Activated gamma-delta T cell treated with anti-CD3 and anti-CD28 coated beads, Interleukin-2, amount 50 U/mL, for 16 hours (primary cell): ENCODE measurements at places on chromosomes 6 and 20.
A peak's percentile ranks its signal among the peaks of the same experiment; 100 is the strongest.

DNA sequence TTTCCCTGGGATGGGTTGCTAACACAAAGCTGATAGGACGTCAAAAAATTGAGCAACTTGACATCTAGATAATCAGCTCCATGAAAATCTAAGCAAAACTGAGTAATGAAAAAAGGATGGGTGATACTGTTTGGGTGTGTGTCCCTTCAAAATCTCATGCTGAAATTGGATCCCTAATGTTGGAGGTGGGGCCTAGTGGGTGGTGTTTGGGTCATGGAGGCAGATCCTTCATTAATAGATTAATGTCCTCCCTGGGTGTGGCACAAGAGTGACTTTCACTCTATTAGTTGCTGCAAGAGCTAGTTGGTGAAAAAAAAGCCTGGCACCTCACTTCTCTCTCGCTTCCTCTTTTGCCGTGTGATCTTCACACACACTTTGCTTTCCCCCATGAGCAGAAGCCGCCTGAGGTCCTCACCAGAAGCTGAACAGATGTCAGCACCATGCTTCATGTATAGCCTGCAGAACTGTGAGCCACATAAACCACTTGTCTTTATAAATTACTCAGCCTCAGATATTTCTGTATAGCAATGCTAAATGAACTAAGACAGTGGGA is 160.9 kb downstream of the FRK start:
- DNase-seq: no peak

DNA sequence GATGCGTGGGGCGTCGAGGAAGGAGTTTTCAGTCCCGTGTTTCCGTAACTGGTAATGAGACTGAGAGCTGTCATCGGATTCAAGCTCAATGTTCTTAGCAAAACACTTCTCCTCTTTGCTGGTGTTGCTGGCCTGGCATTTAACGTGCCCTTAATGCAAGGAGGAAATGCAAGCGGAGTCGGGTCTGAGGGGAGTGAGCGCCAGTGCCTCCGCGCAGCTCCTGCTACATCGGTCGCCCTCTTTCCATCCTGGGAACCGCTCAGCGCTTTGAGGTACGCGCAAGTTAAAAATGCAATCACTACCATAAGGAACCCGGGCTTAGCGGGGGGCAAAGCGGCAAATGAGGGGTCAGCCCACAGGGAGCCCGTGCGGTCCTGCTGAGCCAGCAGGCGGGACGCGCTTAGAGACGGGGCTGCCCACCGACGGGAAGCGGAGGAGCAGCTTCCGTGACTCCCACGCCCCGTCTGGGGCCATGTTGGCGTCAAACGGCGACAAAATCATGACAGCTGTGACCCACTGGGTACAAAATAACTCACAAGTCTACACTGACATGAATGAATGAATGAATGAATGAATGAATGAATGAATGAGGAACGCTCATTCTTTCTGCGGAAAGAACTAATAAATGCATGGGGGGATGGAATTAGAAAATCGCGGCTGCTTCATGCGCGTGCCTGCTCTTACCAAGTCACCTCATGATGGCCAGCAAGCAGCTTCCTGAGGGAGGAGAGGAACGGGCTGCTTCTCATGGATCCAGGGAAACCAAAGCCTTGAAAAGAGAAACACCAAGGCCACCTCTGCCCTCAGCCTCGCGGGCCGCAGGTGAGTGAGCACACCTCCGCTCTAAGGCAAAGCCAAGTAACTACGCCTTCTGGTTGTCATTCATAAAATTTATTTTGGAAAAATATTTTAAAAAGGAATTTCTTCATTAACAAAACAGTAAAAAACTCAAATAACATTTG is 9.3 kb downstream of the DLL1 start:
- DNase-seq: no peak

DNA sequence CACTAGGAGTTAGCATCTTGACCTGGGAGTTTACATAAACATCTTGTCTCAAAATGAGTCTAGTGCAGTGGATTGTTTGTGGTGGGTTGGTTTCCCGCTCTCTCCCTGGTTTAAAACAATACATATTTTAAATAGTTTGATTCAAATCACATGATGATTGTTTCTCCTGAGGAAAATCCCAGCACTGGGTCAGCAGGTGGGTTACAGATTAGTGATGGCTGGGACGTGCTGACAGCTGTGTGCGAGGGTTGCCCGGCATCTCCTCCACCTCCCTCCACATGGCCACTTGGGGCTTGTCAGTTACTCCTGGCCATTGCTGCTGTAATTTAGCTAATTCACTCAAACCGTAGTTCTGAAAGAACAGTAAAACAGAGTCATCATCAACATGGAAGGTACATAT is 306.4 kb upstream of the CITED2 start:
- DNase-seq: no peak

DNA sequence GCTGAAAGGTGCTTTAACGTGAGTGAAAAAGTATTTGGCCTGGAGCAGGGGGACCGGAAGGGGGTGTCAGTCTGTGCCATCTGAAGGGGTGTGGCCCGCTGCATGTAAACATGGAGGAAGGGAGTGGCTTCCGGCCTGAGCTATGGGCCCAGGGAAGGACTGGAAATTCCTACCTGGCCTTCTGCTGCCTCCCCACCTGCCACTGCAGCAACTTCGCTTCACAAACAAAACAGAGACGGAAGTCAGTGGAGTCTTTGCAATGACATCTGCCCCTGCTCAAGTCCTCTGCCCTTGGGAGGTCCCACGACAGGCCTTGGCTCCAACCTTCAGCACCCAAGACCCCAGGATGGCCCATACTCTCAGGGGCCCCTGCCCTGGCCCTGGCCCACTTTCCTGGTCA is 28.1 kb upstream of the FOXP4 start:
- no peak for DNase-seq

DNA sequence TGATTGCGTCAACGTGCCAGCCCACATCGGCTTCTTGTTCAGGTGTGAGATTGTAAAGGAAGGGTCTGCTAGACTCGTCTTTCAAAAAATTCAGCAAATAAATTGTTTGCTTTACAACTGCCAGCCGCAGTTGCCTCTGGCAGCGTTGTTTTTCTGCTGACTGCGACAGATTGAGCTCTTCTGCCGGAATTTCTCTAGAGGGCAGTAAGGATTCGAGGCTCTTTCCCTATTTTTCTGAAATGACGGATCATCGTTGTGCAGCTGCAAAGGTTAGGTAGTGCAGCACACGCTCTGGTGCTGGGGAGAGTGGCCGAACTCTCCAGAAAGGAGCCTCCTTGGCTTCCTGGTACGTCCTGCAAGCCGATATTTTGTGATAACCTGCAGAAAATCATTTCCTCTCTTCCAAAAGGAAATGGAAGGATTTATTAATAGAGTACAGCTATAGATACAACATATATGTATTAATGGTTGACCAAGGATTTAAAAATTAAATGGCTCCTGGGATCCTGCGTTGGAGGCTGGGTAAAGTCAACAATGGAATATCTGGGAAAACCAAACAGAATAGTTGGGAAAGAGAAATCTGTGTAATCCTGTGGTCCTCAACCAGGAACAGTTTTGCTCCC is 121.9 kb upstream of the ZFP64 start:
- DNase-seq: no peak

DNA sequence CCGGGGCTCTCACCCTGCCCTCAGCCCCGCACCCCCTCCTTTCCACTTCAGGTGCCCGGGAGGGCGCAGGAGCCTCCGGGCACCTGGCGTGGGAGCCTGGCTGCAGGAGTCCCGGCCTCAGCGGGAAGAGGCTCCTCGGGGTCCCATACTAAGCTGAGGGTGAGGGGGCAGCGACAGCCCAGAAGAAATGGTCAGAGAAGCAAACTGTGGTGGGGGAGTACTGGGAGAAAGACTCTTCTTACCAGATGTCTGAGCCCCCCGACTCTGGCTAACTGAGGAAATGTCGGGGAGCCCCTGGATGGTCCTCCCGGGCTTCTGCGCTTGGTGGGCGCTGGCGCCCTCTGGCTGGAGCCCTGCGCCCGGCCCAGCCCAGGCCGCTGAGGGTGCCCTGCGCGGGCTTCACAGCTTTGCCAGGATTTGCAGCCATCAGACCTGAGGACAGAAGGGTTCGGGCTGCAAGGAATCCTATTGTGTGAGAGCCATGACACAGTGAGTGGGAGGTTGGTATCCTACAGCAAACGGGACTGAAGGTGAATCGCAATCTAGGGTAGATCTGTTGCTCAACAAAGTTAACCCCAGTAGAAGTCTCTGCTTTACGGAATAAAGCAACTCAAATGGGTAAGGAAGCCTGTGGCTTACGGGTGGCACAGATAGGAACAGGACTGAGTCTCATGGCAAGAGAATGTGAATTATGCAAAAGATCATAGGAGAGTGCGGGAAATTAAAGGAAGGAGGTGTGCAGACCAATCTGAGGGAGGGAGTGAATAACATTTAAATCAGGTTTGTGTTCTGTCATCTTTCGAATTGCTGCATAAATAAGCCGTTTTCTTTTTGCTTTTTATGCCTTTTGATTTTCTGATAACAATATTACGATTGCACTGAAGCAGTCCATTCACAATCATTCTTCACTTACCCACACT is 639 bp upstream of the RCAN2 start:
- no peak for DNase-seq

DNA sequence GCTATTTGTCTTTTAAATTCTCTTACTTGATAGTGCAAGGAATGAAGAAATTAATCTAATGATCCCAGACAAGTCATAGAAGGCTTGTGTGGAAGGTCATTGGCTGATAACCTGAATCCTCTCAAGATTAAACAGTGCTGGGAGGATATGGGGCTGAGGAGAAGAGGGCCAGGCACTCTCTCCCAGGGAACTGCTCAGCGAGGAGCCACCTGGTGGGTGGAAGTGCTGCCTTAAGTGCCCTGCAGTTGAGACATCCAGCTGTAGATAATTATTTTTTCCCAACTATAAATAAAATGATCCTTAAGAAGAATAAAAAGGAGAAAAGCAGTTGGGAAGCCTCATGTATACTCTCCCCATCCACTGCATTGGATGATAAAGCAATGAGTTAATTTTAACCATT is 47.9 kb downstream of the BTBD3 start:
- no peak for DNase-seq

DNA sequence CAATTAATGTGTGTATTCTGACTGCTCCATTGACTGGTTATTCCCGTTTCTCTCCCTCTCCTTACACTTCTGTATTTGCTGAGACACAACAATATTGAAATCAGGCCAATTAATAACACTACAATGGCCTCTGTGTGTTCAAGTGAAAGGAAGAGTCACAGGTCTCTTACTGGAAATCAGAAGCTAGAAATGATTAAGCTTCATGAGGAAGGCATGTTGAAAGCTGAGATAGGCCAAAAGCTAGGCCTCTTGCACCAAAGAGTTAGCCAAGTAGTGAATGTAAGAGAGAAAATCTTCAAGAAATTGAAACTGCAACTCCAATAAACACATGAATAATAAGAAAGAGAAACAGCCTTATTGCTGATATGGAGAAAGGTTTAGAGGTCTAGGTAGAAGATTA is 489.5 kb upstream of the CITED2 start:
- DNase-seq: no peak

DNA sequence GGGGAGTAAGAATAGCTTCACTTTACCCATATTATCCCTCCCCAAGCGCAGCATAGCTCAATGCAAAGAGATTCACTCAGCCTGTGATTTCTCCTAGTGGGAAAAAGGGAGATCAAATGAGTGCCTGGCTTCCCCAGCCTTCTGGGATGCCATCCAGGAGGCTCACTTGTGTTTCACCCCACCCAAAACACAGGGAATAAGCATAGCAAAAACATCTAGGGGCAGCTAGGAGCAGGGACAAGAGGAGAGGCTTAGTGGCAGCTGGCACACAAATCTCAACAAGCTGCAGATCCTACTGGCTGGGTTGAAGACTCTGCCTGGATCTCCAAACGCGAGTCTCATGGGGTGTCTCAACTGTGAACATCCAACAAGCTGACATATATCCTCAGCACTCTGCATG is 715.8 kb downstream of the RNF144B start:
- DNase-seq: no peak

DNA sequence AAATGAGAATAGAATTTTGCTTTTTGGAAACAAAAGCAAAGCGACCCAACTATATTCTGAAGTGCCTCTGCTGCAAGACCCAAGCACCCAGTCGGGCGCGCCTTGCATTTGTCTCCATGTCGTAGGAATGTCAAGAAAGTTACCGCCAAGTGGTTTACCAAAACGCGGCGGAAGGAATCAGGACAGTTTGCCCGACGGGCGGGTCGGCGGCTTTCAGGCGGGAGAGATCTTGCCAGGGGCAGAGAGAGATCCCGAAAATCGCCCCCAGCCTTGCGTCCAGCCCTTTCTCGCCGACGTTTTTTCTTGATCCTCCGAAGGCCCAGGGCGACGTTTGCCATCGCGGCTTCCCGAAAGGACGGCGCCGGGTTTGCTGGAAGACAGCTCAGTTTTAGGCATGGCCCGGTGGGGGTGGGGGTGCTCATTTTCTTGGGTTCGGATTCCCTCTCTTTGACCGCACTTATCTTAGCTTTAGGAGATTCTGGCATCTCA is 4.0 kb upstream of the LIN28B start:
- DNase-seq: no peak

DNA sequence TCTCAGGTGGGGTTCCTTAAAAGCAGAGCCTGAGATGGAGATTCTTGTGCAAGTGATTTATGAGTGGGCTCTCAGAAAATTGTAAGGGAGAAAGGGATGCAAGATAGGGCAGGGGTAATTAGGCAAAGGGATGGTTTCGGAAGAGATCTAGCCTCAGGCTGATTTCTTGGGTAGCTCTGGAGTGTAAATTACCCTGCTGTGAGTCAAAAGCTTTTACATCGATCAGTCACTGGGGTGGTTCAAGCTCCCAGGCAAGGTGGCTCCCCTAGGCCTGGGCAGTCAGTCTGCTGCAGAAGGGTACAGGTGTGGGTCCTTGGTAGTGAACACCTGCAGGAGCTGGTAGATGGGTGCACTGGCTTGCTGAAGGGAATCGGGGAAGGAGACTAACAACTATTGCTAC is 11.1 kb upstream of the PM20D2 start:
- no peak for DNase-seq

DNA sequence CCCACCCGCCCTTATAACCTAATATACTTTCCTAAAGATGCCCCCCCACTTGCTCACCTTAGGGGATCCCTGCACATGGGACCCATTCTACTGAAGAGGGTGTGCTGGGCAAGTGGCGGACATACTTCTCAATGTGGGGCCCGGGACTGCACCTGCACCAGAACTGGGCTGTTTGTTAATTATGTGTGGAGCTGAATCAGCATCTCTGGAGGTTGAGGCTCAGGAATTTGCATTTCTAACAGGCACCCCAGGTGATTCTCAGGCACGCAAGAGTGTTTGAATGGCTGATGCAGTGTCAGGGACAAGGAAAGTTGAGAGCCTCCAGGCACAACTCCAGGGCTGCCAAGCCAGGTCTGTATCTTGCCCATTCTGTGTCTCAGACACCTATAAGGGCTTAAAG is 8.9 kb upstream of the PTPRT start:
- DNase-seq: no peak

DNA sequence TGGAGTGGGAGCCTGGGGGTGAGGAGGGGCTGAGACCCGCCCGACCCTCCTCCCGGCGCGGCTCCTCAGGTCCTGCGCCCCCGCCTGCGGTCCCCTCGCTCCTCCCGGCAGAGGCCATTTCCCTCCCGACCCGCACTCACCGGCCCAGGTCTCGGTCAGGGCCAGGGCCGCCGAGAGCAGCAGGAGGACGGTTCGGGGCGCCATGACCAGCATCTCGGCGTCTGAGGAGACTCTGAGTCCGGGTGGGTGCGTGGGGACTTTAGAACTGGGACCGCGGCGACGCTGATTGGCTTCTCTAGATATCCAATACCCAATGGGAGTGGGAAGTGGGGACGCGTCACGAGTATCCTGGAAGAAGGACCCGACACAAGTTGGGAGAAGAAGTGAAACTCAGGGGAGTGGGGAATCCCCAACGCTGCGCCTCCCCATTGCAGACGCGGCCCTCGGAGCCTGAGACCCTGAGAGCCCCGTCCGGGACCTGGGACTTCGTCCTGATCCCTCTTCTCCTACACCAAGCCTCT is at the start of gene HLA-B:
HLA-B (minus strand) TSS at position 234 of the 521 bp plus-strand sequence; CDS start at position 213, 21 bp downstream.
- peak; percentile 67 for DNase-seq
